Renal pelvis (tissue), 12 donors: ENCODE measurements at places on chromosomes 5 and 9.

DNA sequence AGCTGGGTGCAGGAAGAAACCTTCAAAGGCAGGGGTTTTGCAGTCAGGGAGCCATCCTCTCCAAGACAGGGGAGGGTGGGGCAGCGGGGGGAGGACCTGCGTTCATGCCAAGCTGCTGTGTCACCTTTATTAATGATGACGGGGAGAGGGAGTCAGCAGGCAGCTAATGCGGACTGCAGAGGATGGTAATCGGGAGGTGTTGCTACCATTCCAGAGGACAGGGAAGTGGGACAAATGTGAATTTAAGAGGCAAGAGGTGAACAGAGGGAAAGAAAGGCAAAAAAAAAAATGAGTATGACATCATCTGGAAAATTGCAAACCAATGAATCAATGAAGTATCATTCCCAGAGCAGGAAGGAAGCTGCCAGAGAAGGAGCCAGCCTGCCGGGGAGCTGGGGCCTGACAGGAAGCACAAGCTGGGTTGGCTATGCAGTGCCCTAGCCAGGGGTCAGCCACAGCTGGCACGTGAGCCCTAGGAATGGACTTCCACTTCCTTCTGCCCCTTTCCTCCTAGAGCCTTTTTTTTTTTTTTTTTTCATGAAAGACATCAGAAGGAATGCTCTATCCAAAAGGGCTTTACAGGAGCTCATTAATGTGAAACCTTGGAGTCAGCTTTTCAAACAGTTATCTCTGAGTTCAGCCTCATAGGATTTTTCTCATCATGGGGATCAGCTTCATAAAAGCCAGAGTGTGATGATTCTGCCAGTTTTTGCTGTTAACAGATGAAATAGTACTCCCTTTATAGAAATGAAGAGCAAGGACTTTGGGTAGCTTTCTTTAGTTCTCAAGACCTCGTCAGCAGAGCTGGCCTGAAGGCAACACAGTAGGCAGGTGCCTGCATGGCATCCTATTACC is 9.2 kb downstream of the INSYN2B start:
- DNase-seq, result no peak

DNA sequence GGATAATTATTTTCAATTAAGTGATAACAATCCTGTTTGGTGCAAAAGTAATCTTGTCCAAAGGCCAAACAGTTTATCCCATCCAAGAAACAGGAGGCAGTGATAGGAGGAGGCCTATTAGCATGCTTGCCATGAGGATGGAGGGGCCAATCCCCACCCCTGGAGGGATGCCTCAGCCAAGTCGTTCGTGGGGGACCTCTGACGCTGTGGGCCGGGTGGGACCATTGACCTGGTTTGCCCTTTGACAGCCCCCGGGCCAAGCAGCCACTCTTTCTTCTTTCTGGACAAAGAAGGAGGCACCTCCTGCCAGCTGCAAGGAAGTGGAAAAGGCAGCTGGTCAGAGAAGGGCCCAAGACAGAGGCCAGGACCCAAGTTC is 39.5 kb upstream of the GRHPR start:
- DNase-seq, result no peak

- peak; percentile 67 for DNase-seq
Measured at GRCh38 chr5:16160706-16161105, 18.9 kb downstream of the MARCHF11 start.

DNA sequence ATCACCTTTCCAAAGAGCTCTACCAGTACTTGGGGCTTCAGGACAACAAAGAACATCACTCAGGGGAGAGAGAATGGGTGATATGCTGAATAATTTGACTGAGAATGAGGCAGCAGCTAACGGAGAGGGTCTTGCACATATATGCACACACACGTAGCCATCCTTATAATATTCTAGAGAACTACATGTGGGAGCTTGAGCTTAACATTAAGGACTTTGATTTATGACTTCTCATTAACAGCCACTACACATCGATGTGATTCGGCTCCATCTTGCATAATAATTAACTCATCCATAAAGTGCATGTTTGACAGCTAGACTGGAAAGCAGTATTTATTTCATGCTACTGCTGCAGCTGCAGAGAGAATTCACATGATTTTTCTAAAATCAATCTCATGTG is 163.4 kb downstream of the RAB3C start:
- DNase-seq, result no peak

GRCh38 chr9:6757132-6757455 is 679 bp upstream of the KDM4C start:
- peak; percentile 50 for DNase-seq

GRCh38 chr5:168747987-168748777 is 169.0 kb upstream of the PANK3 start:
- no peak for DNase-seq

GRCh38 chr5:179203248-179203647 is 142.0 kb downstream of the ADAMTS2 start:
- DNase-seq, result no peak

DNA sequence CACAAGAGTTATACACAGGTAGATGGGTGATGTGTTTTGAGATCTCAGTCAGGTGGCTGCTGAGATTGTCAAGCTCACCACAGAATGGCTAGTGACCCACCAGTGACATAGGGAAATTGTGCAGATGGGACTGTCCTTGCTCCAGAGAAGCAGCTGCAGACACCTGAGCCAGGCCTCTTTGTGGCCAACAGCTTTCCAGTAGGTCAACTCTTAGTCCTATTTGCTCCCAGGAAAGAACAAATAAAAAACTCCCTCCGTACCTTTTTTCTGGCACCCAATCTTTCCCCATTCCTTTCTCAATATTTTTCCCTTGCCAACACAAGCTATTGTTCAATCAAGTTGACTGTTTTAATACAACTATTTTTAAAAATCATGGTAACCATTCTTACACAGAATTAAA is 14.2 kb downstream of the IARS1 start:
- no peak for DNase-seq

- no peak for DNase-seq
Measured at GRCh38 chr9:89145097-89145496, 33.5 kb downstream of the SHC3 start.

GRCh38 chr5:89570557-89570956 is 687.6 kb upstream of the MEF2C start:
- DNase-seq, result no peak

GRCh38 chr5:107389130-107389774 is 281.5 kb downstream of the EFNA5 start:
- peak; percentile 68 for DNase-seq

GRCh38 chr5:112413611-112414010 is 5.5 kb downstream of the EPB41L4A start:
- DNase-seq, result no peak

DNA sequence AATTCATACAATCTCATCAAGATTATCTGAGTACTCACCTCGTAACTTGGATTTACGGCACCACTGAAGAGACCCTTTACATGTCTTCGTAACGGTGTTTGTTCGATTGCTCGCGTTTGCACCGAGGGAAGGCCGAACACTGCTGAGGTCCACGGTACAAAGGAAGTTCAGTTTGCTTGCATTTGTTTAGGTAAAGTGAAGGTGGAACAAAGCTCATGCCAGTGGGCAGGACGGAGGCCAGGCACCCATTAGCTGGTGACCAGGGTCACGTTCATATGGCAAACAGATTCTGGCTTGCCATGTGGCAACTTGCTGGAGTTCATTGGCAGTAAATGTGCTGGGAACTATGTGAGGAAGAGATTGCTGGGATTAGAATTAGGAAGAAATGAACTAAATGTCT is 164.8 kb downstream of the MACROH2A1 start:
- DNase-seq, result no peak

DNA sequence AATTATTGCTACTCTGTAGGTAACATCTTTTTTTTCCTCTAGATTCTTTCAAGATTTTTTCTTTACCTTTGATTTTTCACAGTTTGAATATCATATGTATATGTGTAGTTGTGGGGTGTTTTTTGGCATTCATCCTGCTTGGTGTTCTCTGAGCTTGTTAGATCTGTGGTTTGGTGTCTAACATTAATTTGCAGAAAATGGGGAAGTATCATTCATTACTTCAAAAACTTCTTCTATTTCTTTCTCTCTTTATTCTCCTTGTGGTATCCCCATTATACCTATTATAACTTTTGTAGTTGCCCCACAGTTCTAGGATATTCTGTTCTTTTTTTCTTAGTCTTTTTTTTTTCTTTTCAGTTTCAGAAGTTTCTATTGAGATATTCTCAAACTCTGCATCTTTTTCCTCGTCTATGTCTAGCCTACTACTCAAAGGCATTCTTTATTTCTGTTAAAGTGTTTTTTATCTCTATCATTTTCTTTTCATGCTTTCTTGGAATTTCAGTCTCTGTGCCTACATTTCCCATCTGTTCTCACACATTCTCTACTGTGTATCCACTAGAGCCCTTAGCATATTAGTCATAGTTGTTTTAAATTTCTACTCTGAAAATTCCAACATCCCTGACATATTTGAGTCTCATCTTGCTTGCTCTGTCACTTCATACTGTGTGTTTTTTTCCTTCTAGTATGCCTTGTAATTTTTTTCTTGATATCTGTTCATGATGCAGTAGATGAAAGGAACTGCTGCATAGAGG is 60.1 kb upstream of the GNA14 start:
- no peak for DNase-seq

- no peak for DNase-seq
Measured at GRCh38 chr5:79566896-79567295, 45.3 kb upstream of the TENT2 start.

DNA sequence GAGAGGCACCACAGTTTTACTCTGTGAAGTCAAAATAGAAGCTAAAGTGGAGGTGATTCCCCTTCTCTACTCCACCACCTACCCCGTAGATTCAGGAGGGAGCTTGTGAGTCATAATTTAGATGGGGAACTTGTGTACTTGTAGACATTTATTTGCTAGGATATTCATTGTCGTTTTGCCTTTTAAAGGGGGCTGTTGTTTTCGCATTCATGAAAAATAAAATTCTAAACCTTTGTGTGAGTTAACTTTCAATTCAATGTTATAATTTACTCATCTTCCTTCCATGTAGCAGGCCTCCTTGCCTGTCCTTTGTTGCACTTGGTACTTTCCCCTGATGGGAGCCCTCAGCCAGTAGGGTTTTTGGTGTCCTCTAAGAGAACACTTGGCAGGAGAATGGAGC is 22.0 kb downstream of the SECISBP2 start:
- no peak for DNase-seq

- no peak for DNase-seq
Measured at GRCh38 chr5:94692581-94692980, 74.1 kb downstream of the SLF1 start.

DNA sequence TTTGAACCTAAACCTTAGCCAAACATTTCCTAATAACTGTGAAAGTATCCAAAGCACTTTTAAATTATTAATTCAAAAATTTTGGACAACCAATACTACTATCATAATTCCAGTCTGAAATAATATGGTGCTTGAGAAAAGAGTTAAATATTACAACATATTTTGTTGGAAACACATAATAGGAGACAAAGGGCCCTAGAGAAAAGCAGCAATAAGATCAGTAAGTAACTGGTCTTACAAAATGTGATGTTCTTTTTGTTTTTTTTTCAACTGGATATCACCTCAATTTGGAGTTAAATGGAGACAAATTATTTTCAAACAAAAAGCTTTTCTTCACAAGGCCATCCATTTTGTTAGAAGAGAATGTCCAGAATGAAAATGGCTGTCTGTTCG is 21.1 kb downstream of the SRFBP1 start:
- no peak for DNase-seq

DNA sequence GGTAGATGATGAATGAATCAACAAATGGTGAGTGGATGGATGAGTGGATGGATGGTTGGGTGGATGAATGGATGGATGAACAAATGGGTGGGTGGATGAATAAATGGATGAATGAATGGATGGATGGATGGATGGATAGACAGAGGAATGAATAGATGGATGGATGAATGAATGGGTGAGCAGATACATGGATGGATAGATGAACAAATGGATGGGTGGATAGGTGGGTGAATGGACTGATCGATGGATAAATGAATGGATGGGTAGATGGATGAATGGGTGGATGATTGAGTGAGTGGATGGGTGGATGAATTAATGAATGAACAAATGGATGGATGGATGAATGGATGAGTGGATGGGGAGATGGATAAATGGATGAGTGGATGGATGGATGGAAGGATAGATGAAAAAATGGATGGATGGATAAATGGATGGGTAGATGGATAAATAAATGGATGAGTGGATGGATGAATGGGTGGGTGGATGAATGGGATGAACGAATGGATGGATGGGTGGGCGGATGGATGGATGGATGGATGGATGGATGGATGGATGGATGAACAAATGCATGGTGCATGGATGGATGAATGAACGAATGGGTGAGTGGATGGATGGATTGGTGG is 85.7 kb downstream of the PHF2 start:
- no peak for DNase-seq

GRCh38 chr5:128766406-128766805 is 198.9 kb upstream of the SLC27A6 start:
- DNase-seq, result no peak

DNA sequence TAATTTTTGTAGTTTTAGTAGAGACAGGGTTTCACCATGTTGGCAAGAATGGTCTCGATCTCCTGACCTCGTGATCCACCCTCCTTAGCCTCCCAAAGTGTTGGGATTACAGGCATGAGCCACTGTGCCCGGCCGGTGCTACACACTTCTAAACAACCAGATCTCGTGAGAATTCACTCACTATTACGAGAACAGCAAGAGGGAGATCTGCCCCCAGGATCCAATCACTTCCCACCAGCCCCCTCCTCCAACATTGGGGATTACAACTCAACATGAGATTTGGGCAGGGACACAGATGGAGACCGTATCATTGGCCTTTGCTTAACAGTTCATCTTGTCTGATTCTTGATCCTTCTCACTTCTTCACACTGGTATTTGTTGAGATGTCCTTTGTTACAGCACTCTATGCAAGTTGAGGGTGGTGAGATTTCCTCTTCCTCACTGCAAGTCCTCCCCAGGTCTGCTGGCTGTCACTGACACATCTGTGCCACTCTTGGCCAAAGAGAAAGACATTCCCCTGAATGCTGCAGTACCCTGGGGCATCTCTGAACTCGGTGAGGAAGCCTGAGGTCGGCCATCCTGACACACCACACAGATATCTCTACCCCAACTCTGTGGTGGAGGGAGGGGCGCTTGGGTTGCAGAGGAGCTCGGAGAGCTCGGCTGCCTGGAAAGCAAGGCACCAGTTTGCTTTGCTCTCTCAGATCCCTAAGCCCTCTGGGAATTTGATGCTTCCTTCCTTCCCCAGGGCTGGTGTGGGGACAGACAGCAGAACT is 4.2 kb upstream of the SUB1 start:
- DNase-seq, result no peak

- no peak for DNase-seq
Measured at GRCh38 chr5:116622375-116623050, 47.9 kb upstream of the SEMA6A start.

DNA sequence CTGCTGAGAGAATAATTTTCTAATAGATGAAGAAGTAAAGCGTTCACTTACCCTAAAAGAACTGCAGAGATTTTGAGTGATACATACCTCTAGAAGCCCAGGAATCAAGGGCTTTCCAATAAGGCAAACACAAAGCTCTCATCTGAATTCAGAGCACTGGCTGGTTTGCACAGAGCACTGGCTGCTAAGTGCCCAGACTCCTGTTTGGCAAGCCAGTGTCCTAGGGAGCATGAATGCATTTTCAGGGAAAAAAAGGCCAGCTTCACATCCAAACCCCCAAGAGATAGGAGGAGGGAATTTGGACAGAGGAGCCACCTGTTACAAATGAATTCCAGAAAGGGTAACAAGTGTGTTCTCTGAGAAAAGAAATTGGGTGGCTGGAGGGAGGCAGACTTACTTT is 65.3 kb downstream of the ARSB start:
- DNase-seq, result no peak

- no peak for DNase-seq
Measured at GRCh38 chr5:95628933-95629332, 9.0 kb downstream of the GPR150 start.

GRCh38 chr9:106829666-106830408 is 33.1 kb upstream of the ZNF462 start:
- DNase-seq, result no peak
